ENCODE measurements at places on chromosomes 1 and 21.

- DNase-seq, result no peak
Measured at GRCh38 chr1:240352769-240353168, 259.2 kb downstream of the GREM2 start.

DNA sequence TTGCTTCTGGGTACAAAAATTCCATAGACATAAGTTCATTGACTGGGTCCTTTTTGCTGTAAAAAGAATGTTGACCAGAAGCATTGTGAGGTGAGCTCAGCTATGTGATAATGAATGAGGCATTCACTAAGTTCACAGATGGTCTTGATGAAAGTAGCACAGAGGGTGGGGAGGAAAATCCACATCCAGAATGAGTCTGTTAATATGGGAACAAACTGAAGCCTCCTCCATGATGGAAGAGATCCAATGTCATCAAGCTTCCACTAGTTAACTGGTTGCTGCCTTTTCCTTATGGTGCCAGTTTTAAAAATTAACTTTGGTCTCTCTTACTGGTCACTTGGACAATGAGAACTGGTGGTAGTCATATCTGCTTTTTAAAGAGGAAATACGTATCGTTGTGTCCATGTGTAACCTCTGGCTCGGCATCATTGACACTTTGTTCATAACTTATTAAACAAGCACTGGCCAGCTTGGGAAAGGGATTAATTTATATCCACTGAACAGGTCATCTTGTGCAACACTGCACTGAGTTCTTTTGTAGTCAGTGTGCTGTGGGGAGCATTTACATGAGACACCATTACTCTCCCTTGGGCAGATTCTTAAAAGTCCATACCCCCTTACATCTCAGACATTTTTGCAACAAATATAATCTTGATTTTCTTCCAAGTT lies 88.6 kb downstream of the ADAMTS1 start:
- DNase-seq, result no peak

DNA sequence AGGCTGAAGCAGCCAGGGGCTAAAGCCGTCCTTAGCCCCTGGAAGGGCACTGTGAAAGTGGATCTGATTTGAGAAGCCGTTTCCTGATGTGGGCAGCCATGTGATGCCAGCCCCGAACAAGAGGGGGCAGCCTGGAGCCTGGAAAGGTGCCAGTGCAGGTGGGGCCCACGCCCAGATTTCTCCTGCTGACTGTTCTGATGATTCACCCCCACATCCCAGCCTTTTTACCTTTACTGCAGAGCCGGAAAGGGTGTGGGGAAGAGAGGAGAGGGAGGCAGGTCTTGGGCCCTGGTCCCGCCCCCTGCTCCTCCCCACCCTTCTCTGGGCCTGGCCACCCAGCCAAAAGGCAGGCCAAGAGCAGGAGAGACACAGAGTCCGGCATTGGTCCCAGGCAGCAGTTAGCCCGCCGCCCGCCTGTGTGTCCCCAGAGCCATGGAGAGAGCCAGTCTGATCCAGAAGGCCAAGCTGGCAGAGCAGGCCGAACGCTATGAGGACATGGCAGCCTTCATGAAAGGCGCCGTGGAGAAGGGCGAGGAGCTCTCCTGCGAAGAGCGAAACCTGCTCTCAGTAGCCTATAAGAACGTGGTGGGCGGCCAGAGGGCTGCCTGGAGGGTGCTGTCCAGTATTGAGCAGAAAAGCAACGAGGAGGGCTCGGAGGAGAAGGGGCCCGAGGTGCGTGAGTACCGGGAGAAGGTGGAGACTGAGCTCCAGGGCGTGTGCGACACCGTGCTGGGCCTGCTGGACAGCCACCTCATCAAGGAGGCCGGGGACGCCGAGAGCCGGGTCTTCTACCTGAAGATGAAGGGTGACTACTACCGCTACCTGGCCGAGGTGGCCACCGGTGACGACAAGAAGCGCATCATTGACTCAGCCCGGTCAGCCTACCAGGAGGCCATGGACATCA lies at the start of gene SFN:
Gene SFN (plus strand): TSS at position 369 of the 904 bp plus-strand sequence. CDS start 64 bp downstream, at position 433.
- no peak for DNase-seq

GRCh38 chr1:218604217-218604616 lies 259.1 kb downstream of the TGFB2 start:
- no peak for DNase-seq

DNA sequence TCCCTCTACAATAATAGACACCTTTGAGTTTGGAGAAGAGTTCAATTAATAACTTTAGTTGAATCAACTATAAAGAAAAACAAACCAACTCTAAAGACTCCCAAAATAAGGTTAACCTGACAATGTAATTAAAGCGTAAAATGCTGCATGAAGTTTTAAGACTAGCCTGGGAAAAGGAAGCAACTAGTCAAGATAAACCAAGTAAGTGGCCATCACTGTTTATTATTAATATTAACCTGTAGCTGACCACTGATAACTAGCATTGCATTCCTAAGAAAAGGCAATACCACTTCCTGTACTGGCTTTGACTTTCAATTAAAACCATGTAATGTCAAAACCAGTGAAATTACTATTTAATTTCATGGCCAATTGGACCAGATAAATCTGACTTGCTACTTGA lies 3.0 kb downstream of the PPP1R15B start:
- DNase-seq, result no peak

DNA sequence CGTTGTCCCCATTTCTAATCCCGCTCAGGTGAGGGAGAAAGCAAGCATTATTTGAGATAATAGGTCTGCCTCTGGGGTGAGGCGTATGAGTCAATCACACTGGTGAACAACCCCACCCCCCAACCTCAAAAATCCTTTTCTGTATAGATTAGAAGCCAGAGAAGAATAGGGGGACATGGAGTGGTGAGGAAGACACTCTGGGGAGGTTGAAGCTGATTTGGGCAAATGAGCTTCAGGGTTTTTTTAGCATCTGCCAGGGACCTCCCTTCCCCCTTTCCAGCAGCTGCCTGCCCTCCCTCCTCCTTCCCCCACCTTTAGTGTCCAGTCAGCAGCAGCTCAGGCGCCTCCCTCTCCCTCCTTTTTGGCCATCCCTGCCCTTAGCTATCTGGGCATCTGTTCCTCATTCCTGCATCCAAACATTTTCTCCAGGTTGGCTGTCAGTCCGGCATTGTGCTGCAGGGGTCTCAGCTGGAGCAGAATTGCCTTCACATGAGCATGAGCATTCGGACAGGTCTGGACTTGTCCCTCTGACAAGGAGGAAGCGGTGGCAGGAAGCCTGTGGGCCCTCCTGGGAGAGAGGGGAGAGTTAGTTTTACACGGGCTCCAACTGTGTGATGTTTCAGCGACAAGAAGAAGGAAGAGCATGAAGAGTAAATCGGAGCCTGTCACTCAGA lies 30.8 kb upstream of the PTGFRN start:
- DNase-seq, result peak; percentile 39

GRCh38 chr1:158327481-158327880 lies 3.9 kb downstream of the CD1B start:
- no peak for DNase-seq

DNA sequence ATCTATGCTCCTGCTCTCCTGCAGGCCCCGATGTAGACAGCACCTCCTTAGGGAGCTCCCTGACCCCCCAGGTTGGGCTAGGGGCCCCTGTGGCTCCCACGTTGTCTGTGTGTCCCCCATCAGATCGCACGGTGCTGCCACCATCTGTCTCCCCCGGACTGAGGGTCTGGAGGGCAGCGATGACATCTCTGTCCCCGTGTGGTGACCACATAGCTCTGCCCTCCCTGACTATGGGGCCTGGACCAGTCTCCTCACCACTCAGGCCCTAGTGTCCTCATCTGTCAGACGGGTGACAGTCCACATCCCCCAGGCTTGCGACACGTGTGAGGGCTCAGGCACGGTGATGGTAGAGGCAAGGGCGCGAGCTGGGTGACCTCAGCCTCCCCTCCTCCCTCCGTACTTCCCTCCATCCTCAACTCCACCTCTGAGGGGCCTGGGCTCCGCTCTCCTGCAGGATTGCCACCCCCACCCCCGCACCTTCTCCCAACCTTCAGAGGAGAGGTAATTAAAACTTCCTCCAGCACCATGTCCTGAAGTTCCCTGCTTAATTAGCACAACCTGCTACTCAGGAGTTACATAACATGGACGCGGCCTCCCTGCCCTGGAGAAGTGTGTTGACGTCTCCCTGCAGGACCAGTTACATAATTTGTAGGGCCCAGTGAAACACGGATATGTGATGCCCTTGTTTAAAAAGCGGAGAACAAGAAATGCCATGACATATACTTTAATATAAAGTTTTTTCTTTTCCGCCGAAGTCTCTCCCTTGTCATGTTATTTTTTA lies 288.2 kb downstream of the PTPRU start:
- DNase-seq, result no peak

DNA sequence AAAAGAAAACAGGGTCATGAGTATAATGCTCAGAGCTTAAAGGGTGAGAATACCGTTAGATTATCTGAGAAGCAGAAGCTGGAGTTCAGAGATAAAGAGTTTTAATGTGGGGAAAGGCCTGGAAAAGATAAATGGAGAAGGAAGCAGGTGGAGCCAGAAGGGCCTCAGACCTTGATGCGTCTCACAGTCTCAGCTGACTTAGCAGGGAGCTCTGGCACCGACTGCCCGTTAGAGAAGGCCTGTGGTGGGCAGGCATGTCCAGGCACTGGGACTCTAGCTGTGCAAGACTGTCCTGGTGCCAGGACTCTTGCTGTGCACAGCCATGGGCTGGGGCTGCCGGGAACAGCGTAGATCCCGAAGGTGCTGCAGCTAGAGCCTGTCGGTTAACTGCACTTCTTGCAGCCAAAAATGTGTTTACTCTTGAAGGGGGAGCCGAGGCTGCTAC lies 3.8 kb upstream of the SLAMF9 start:
- DNase-seq, result no peak

DNA sequence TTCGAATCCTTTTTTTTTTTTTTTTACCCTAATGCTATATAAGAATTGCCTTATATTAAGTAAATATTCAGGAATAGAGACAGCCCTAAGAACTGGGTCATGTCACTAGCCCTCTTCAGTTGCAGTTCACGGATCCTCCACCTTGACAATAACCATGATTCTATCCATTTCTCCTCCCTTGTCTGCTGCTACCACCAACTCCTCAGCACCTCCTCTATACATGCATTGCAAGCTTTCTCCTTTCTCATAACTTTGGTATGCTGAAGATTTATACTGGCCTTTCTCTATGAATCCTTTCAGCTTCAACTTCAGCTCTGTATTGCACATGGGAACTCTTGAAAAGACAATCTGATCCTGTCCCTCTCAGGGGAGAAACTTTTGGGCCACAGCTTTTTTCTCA lies 14.3 kb upstream of the DR1 start:
- DNase-seq, result no peak

GRCh38 chr1:40385437-40386358 lies 12.2 kb downstream of the SMAP2 start:
- peak; percentile 96 for DNase-seq

GRCh38 chr21:42669041-42669440 lies 15.6 kb downstream of the PDE9A start:
- DNase-seq, result no peak

- DNase-seq, result no peak
Measured at GRCh38 chr1:180920193-180920592, 7.5 kb downstream of the KIAA1614 start.

GRCh38 chr1:226602186-226603021 lies 53.8 kb downstream of the STUM start:
- DNase-seq, result no peak

- no peak for DNase-seq
Measured at GRCh38 chr1:93675931-93676330, 5.7 kb downstream of the BCAR3 start.

- no peak for DNase-seq
Measured at GRCh38 chr1:10085076-10085475, 52.3 kb downstream of the UBE4B start.

GRCh38 chr1:157234705-157235273 lies 96.6 kb upstream of the ETV3 start:
- DNase-seq, result no peak

- DNase-seq, result no peak
Measured at GRCh38 chr1:216686860-216687766, 36.1 kb downstream of the ESRRG start.

DNA sequence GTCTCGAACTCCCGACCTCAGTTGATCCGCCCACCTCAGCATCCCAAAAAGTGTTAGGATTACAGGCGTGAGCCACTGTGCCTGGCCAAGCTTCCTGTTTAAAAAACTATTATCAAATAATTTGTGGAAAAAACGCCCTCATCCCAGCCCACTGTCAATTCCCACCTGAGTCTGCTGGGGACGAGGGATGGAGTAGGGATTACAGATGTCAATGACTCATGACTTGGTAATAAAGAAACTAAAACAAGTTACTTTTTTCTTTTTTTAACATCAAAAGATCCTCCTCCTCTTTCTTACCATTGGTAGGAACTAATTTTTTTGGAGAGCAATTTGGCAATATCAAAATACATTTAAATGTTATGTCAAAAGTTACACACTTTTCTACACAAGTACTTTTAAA lies 9.7 kb downstream of the CNN3 start:
- no peak for DNase-seq

DNA sequence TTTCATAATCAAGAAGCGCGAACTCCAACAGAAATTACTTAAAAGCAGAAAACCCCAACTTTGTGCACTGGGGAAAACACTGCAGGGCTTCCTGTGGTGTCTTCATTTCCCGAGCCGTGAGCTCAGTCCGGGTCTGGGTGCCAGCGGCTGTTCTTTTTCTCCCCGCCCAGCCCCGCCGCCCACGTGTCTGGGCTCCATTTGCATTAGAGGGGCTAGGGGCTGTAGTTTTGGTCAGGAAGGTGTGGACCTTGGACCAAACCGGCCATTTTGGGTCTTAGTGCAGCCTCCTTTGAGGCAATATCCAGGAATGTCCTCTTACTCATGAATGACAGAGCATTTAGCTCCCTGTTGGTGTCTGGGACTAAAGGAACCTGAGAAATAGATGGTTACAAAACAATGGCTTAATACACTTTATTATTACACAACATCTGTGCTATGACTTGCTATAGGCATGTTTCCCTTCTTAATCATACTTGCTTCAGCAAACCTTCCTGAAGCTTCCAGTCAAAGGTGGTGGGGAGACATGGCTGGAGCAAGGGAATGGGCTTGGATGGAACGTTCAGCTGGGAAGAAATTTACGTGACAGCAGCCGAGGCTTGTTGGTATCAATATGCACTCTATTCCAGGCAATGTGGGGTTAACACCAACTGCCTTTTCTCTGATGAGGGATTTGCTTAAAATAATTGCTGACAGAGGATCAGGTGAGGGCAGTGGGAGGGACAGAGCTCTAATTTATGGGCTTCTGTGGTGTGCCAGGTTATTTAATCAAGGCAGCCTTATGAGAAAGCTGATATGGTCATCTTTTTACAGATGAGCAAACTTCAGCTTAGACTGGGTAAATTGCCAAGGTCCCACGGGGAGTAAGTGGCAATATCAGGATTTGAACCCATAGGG lies 1.1 kb downstream of the AGTRAP start:
- peak; percentile 57 for DNase-seq

DNA sequence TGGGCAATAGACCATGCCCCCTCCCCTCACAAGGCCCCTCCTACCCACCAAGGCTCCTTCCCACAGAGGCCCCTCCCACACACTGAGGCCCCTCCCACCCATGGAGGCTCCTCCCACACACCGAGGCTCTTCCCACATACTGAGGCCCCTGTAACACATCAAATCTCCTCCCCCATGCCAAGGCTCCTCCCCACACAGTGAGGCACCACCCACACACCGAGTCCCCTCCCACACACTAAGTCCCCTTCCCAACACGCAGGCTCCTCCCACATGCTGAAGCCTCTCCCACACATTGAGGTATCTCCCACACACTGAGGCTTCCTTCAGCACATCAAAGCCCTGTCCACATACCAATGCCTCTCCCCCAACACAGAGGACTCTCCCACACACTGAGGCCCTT lies 391.8 kb downstream of the CAMTA1 start:
- no peak for DNase-seq

Measured in hematopoietic multipotent progenitor cell (in vitro differentiated cells).